ENCODE measurements at places on chromosomes 6 and 20. TPM values are rescaled to one million over a fixed set of nuclear protein-coding genes. Genes with fewer than 3 reads are reported as not detected.

CLVS2 gene
- total RNA-seq = 66.7 TPM

PGC gene
- not detected for total RNA-seq

EDN1 gene
- 24.0 TPM for total RNA-seq

KIFC1 gene
- total RNA-seq = 0.28 TPM

SNAP91 gene
- 198 TPM for total RNA-seq

PSMB8 gene
- total RNA-seq = 13.8 TPM

SPEF1 gene
- total RNA-seq = 5.0 TPM

NKAIN4 gene
- total RNA-seq = 18.3 TPM

CCN6 gene
- not detected for total RNA-seq

GPX5 gene
- total RNA-seq = not detected

DYNLT2 gene
- total RNA-seq = 2.6 TPM

OR2H1 gene
- not detected for total RNA-seq

TINAG gene
- total RNA-seq = 0.77 TPM

AAR2 gene
- 14.3 TPM for total RNA-seq

KCNQ2 gene
- 305 TPM for total RNA-seq

MUCL3 gene
- total RNA-seq = not detected

TLDC2 gene
- total RNA-seq = not detected

HLA-E gene
- total RNA-seq = 96.0 TPM

RGS19 gene
- 12.4 TPM for total RNA-seq

SLPI gene
- 2.2 TPM for total RNA-seq

FAM120B gene
- total RNA-seq = 52.7 TPM

BPIFB1 gene
- total RNA-seq = not detected

BTNL2 gene
- not detected for total RNA-seq

TULP1 gene
- total RNA-seq = not detected

FOXC1 gene
- total RNA-seq = 7.4 TPM

NR2E1 gene
- 20.4 TPM for total RNA-seq

WFDC12 gene
- not detected for total RNA-seq

FKBP1C gene
- 2.1 TPM for total RNA-seq

SEL1L2 gene
- total RNA-seq = not detected

C6orf163 gene
- 4.7 TPM for total RNA-seq

OSTM1 gene
- total RNA-seq = 35.9 TPM

PRPH2 gene
- total RNA-seq = 3.6 TPM

OPN5 gene
- not detected for total RNA-seq

TTK gene
- not detected for total RNA-seq

OR12D3 gene
- total RNA-seq = not detected

PRSS16 gene
- total RNA-seq = 6.8 TPM

EYA4 gene
- total RNA-seq = 2.3 TPM

CCN2 gene
- total RNA-seq = 3.8 TPM
